RKO (cell line): ENCODE measurements at places on chromosomes 12 and 14.

DNA sequence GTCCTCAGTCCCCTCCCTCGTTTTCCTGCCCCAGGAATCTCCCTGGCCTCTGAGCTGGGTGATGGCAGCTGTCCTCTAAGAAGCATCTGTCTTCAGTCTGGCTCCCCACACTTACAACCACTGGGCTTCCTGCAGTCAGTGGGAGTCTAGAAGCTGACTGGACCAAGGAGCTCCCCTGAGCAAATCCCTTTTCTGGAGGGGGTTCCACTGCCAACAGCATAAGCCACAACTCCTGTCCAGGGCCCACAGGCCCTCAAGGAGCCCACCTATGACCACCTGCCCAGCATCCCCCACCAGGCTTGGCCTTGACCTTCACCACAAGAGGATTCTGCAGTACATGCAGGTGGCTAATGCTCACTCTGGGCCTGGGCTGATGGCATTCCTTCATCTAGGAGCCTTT lies 4.1 kb downstream of the RDH16 start:
- no peak for DNase-seq

DNA sequence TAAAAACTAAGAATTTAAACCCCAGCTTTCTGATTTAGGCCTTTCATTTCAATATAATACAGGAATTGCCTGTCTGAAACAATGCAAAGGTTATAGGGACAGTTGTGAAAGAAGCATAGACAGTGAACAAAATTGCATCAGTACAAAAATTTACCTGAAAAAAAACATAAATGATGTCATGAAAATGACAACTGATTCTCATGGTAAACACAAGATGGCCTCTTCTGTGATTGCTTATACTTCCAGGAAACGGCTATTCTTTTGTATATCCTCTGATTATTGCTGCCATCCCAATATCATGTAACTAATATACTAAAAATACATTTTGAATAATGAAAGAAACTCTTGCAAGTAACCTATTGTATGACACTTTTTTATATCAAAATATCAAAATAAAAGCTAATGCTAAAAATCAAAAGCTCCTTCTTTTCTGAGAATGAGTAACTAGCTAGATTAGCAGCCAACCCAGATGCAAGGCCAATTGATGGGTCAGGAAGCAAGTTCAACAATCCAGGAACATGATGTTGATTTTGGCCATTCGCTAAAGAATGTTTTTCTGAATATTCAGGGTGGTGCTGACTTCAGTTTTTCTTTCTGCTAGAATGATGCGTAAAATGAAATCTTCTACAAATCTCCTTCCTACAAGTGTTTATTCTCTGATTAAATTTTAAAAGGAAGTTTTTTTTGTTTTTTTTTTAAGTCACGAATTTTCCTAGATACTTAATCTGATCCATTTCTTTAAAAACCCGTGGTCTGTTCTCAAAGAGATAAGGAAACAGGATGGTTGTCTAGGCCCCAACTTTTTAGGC lies 83.6 kb downstream of the ALX1 start:
- DNase-seq = no peak

GRCh38 chr14:100691395-100692056 lies 35.2 kb upstream of the DLK1 start:
- DNase-seq = peak; percentile 38

- DNase-seq = peak; percentile 60
These were observed at the start of gene RILPL1 for GRCh38 chr12:123533672-123534643. TSS of gene RILPL1 (minus strand) at chr12:123533719. CDS start at chr12:123533482, 237 bp downstream.

GRCh38 chr12:72380441-72380840 lies 108.3 kb downstream of the TRHDE start:
- DNase-seq = no peak

DNA sequence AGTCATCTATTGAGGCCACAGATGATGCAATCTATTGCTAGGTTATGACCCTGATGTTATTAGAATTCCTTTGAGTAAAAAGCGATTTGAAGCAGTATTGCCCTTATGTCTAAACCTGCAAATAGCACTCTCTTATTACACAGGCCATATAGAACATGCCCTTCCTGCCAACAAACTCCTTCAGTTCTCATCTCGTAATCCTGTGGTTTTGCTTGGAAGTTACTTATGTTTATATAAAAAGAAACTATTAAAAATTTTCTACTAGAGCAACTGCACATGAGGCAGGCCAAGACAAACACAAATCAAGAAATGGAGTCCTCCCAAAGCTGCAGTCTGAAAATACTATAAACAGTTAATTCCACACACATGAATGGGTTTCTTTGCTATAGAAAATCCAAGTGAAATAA lies 1200.2 kb downstream of the LRFN5 start:
- DNase-seq = no peak

DNA sequence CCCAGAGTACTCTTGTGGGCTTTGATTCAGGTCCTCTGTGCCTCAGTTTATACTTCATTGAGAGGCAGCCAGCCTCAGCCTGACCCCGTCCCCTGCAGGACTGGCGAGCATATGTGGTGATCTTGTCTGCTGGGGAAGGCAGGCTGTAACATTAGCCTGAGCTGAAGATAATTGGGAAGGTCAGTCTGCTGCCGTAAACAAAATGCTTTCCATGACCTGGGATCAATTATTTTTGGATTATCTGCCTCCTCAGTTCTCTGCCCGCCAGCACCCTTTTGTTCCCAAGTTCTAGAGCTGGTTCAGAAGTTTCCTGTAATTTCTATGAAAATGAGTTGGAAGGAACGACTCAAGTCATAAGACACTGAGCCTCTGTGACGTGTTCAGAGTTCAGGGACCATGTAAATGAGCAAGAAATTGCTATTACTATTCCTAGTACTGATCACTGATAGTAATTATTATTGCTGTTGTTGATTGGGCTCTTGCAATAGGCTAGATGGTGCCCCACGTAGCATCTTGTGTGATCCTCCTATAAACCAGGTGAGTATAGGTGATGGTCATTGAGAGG lies 4.5 kb downstream of the ORAI1 start:
- DNase-seq = no peak

GRCh38 chr14:53874704-53875103 lies 81.9 kb downstream of the BMP4 start:
- DNase-seq = no peak

DNA sequence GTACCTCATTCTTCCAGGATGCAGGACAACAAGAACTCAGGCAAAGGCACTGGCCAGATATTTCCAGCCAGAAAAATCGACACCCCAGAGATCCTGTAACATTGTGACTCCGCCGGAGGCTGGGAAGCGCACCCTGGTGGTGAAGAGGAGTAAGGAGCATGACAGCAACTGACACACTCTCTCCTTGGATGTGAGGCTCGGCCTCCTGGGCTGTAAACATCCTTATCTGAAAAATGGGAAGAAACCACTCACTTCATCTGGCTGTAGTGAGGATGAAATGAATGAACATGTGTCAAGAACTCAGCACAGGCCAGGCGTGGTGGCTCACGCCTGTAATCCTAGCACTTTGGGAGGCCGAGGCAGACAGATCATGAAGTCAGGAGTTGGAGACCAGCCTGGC lies 27.5 kb downstream of the TCHP start:
- peak; percentile 59 for DNase-seq

- DNase-seq = no peak
These were observed 6.6 kb upstream of the NOP2 start for GRCh38 chr12:6574576-6575295.

GRCh38 chr12:61095111-61095510 lies 1165.1 kb upstream of the USP15 start:
- DNase-seq = no peak

- DNase-seq = no peak
These were observed 5.9 kb upstream of the PKP2 start for GRCh38 chr12:32902287-32902997.

DNA sequence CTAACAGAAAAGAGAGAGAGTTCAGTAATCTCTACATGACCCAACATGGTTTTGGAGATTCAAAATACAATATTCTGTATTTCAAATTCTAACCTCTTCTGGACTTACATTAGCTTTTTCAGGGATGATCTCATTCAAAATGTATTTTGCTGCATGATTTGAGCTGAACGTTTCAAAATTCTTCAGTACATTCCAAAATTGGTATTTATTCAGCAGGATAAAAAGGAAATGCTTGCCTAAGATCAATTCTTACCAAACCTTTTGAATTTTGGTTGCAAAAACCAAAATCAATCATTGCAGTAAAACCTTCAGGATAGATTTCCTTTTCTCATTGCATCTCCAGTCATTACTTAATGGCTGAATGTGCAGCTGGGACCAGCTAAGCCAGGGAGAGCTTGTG lies 1761.3 kb upstream of the SEL1L start:
- DNase-seq = no peak

DNA sequence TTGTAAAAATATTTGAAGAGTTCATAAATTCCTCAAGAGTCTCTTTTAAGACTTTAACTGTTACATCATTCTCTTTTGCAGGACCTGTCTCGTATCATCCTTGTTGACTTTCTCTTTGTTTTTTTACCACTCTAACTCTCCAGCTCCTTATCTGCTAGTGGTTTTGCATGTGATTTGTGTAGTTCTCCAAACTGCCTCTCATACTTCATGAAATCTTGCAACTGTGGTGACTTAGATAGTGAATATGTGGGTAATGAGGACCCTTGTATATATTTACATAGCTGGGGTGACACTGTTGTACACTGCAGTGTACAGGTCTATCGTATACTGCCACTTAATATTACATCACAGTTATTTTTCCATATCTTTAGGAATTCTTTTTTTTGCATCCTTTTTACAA lies 40.2 kb upstream of the EMP1 start:
- DNase-seq = no peak

DNA sequence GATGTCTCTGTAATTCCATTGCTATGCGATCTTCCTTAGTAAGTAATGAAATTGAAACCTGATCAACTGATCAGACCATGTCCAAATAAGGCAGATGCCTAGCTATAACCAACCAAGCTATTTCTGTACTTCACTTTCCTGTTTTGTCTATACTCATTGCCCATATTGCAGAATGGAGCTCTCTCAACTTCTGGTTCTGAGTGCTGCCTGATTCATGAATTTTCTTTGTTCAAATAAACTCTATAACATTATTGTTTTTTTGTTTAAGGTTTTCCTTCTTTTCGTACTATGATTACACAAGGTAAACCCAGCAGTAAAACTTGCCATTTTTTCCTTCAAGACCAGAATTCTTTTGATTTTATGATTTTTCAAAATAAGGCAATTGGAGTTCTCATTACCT lies 16.3 kb downstream of the COX16 start:
- no peak for DNase-seq

DNA sequence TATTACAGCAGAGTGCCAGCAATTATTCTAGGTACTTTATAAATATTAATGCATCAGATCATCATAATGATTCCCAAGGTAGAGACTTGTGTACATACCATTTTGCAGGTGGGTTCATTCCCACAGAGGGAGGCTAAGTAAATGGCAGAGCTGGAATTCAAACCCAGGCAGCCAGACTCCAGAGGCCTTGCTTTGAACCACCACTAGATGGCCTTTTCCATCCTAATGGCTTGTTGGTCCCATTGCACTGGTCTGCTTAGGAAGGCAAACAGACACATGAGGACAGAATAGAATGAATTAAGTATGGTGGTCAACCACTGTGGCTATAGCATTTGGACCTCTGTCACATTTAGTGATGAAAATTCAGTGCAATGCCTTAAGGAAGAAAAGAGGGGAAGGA lies 158.7 kb downstream of the METTL25 start:
- DNase-seq = peak; percentile 46

GRCh38 chr14:55780156-55780946 lies 200.3 kb downstream of the KTN1 start:
- DNase-seq = peak; percentile 16

DNA sequence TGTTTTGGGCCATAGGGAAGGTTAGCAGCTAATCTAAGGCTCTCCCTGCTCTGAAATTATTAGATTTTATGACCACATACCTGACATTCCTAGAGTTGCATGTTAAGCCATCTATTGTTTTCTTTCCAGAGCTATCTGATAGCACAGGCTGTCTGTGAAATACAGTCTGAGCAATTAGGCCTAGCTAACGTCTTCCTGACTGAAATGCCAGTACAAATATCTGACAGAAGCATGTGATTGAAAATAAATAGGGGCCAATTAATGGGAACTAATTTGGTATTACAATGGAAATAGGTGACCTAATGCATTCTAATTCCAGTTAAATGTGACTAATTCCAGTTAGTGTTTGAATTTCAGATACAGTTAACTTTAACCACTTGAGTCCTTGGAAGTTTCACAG lies 115.2 kb downstream of the C12orf75 start:
- DNase-seq = no peak

- DNase-seq = no peak
These were observed 18.5 kb upstream of the DUSP6 start for GRCh38 chr12:89370850-89371249.

DNA sequence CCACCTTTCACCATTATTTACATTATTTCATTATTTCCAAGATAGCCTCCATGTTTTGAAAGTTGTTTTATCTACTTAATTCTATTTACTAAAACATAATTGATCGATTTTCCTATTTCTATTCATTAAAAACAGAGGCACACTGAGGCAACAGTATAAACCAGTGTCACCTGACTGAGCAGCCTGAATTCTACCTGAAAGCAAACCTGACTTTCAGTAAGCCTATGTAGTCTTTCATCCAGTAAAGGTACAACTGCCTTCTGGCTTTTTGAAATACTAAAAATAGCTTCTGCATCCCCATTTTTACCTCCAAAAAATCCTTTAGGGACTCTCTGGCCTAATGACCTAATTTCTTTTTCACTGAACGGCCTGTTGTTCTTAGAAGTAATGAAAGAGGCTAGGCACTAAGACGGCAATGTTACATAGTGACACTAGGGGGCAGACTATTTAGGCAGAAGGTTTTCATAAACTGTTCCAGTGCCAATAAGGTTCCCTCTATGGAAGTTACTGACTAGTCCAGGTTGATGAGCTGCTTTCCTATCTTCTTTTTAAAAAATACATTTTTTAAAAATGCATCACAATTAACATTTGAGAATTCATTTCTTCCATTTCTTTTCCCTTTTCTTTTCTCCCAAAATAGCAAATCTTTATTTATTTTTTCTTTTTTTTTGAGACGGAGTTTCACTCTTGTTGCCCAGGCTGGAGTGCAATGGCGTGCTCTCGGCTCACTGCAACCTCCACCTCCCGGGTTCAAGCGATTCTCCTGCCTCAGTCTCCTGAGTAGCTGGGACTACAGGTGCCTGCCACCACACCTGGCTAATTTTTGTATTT lies 17.5 kb downstream of the ANAPC5 start:
- DNase-seq = peak; percentile 86

GRCh38 chr14:24312736-24313507 lies 1.6 kb downstream of the LTB4R start:
- no peak for DNase-seq

- DNase-seq = no peak
These were observed 57.6 kb upstream of the DDX11 start for GRCh38 chr12:31016057-31016456.

DNA sequence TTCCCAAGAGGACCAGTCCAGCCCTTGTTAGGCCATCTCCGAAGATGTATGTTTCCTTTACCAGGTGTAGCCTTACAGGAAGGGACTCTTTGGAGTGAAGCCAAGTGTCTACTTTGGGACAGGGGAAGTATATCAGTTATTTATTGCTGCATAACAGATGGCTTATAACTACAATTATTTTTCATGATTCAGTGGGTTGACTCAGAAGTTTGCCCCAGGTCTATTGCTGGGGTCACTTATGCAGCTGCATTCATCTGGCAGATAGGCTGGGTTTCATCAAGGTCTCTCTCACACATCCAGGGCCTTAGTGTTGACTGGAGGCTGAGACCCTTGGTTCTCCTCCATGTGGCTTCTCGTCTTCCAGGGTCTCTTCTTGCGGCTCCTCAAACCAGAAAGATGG lies 170.1 kb downstream of the NRXN3 start:
- no peak for DNase-seq
